PC-3 (cell line): ENCODE measurements at places on chromosomes 11 and 22.

GRCh38 chr22:24594569-24595120 is 1.8 kb upstream of the LRRC75B start:
- no peak for DNase-seq

- DNase-seq = no peak
These were observed 55.4 kb upstream of the BID start for GRCh38 chr22:17829695-17830042.

DNA sequence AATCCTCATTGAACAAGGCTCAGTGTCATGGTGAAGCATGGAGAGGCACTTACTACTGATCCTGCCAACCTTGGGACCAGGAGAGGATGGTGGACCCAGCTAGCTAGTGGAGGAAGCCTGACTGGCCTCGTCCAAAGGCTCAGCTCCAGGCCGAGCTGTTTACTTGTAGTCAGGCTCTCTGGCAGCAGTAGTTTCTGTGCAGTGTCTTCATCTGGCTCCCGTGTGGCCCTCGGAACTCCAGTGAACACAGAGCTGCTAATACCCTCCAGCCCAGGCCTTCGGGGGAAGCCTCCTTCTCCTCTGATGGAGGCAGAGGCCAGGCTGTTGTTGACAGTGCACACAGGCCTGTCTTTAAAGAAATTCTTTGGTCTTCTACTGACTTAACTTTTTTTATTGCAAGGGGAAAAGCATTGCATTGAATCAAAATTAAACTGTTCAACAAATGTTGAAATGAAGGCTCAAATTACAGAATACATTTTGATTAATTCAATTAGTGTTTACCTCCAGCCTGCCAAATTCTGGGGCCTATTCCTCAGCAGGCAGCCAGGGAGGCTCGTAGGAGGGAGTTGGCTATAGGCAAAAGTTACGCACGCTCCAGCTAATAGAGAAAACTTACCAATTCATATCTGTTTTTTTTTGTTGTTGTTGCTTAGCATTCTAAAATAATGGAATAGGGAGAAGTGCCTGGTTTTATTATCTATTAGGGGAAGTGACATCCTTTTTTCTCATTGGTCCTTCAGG is 18.8 kb downstream of the PPFIBP2 start:
- no peak for DNase-seq

GRCh38 chr22:48218889-48219420 is 1456.5 kb downstream of the TBC1D22A start:
- no peak for DNase-seq

GRCh38 chr22:35357883-35358621 is 22.8 kb upstream of the HMOX1 start:
- DNase-seq = peak; percentile 95

- DNase-seq = peak; percentile 56
These were observed 41.4 kb upstream of the NFAM1 start for GRCh38 chr22:42473484-42474193.
